Activated CD4-positive, alpha-beta T cell treated with anti-CD3 and anti-CD28 coated beads, Interleukin-2, amount 10 ng/mL, durations not matched to agents 24 days and 14 days (primary cell): ENCODE measurements at places on chromosomes 16 and 17. TPM values are rescaled to one million over a fixed set of nuclear protein-coding genes. Genes with fewer than 3 reads are reported as not detected.

STH gene
- total RNA-seq = not detected in 2 replicates

CPNE7 gene
- total RNA-seq = 46.6 and 56.0 TPM in 2 replicates

DNA sequence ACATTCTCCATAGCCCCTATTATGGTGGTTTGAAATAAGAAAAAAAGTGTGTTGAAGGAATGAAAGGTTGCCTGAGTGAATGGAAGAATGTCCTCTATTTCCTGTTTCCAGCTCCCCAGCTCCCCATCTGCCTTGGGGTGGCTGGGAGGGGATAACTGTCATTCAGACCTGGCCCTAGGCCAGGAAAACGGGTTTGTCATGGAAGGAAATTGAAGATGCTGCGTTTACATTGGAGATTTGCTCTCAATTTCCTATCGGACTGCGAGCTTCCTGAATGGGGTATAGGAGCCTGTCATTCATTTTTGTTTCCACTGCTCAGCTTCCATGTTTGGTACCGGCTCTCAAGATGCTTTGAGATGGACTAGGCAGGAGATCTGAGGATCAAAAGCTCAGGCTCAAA, 2.2 kb upstream of the FZD2 start:
- peaks cover 18% of the 10 kb centered on the region for H3K4me1 ChIP-seq
- DNase-seq = no peak
- no peak overlapping the region for H3K4me3 ChIP-seq
- H3K27me3 ChIP-seq = peaks cover 62% of the 10 kb centered on the region
- H3K27ac ChIP-seq = no peak overlapping the region

ATP1B2 gene
- 0.14 and 0.37 TPM in 2 replicates for total RNA-seq

GRCh38 chr17:49388290-49388640, 26.2 kb upstream of the ZNF652 start:
- DNase-seq = peak; percentile 79
- H3K36me3 ChIP-seq = no peaks in the 10 kb centered on the region
- peak overlapping the region; percentile 88 for H3K27ac ChIP-seq
- H3K27me3 ChIP-seq = no peaks in the 10 kb centered on the region
- peaks cover 47% of the 10 kb centered on the region for H3K4me1 ChIP-seq

DNA sequence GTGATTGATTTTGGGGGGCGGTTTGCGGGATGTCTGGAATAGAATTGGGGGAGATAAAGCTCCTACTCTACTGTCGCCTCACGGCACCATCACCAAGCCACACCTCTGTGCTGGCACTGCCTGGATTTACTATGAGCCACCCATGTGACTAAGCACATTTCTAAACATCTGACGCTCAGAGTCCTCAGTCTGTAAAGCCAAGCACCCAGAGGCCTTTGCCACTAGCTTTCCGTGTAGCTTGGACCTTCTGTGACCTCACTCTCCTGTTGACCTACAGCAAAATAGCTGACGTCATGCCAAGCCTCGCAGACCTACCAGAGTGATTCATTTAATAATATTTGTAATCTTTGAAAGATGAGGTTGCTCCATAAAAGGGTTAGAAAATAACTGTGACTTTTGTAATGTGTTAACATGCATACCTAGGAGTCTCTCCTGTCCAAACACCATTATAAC, 38.5 kb upstream of the MYOCD start:
- no peak for DNase-seq
- no peaks in the 10 kb centered on the region for H3K27me3 ChIP-seq
- no peak overlapping the region for H3K4me3 ChIP-seq
- H3K36me3 ChIP-seq = no peaks in the 10 kb centered on the region
- H3K27ac ChIP-seq = no peak overlapping the region

NKD1 gene
- 0.77 and 1.7 TPM in 2 replicates for total RNA-seq

CCDC200 gene
- total RNA-seq = 0.65 and 0.92 TPM in 2 replicates
